Esophagus squamous epithelium (tissue), 5 donors: ENCODE measurements at places on chromosomes 1 and 21. TPM values are rescaled to one million over a fixed set of nuclear protein-coding genes. Genes with fewer than 3 reads are reported as not detected.
A peak's percentile ranks its signal among the peaks of the same experiment; 100 is the strongest.

DNA sequence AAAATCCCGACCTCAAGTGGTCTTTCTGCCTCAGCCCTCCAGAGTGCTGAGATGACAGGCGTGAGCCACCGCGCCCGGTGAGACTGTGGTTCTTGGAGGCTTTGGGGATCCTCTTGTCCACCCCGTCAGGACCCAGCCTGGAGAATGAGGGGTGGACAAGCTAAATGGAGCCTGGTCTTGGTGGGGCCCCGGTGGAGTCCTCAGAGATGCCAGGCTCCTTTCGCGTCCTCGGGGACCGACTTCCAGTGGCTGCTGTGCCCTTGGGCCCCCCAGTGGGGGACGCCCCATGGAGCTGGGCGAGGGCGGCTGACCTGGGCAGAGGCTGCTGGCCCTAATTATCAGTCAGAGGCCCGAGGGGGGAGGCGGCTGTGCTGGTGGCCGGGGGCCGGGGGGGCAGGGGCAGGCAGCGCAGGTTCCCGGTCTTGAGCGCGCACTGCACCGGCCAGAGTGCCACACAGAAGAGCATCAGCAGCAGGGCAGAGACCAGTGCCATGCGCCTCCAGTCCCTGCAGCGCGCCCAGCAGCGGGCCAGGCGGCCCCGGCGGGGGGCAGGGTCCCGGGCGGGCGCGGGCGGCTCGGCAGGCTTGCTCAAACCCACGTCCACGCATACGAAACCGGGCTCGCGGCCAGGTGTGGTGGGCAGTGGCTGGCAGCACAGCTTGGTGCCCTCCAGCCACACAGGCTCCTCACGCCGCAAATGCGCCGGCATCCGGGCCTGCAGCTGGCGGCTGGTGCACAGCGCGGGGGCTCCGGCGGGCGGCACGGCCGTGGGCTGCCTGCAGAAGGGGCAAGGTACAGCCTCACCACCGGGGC lies 2.4 kb downstream of the RNF223 start:
- H3K36me3 ChIP-seq = no peaks in the 10 kb centered on the region
- H3K4me1 ChIP-seq = peaks cover 19% of the 10 kb centered on the region
- peak overlapping the region; percentile 89 for H3K27ac ChIP-seq
- DNase-seq = no peak
- H3K4me3 ChIP-seq = peak overlapping the region; percentile 44
- peaks cover 93% of the 10 kb centered on the region for H3K27me3 ChIP-seq

The TMEM269 gene
- not detected for total RNA-seq

The OR2L8 gene
- not detected for total RNA-seq

DNA sequence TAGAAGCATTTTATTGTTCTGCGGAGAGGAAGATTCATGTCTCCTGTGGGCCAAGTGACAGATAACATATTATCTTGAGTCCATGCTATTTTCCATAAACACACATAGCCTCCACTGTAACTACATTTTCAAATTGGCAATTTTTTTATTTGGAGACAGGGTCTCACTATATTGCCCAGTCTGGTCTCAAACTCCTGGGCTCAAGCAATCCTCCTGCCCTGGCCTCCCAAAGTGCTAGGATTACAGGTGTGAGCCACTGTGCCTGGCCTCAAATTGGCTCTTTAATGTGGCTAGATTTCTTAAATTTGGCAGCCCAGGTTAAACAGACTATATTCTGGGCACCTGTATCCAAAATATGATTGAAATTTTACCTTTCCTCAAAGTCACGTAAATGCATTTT lies 13.8 kb downstream of the NOS1AP start:
- H3K27me3 ChIP-seq = no peaks in the 10 kb centered on the region
- no peak overlapping the region for H3K27ac ChIP-seq
- no peak for DNase-seq
- H3K4me1 ChIP-seq = no peaks in the 10 kb centered on the region
- H3K36me3 ChIP-seq = no peaks in the 10 kb centered on the region
- no peak overlapping the region for H3K4me3 ChIP-seq
